ENCODE measurements at places on chromosomes 5 and 9. TPM values are rescaled to one million over a fixed set of nuclear protein-coding genes. Genes with fewer than 3 reads are reported as not detected.

The CARD19 gene
- total RNA-seq, result 139 TPM

The SHOC1 gene
- total RNA-seq, result not detected

The KCNN2 gene
- not detected for total RNA-seq

The OTULINL gene
- 7.1 TPM for total RNA-seq

The PTGES gene
- total RNA-seq, result 0.10 TPM

The MRNIP gene
- 6.9 TPM for total RNA-seq

GRCh38 chr9:5900622-5901021, 9.9 kb downstream of the MLANA start:
- DNase-seq, result no peak

- DNase-seq, result peak; percentile 94
These were observed 3.0 kb upstream of the TJP2 start for GRCh38 chr9:69171049-69171448.

DNA sequence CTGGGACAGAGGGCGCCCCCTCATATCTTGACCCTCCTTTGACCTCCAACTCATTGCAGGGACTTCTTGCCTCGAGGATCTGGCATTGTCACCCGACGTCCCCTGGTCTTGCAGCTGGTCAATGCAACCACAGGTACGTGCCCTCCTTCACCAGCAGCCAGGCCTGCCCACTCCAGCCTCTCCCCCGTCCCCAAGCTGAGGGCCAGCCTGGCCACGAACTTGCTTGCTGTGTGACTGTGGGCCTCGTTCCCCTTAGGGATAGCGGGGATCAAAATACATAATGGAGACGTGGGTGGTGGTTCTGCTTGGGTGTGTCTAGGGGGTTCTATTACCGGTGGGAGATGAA, 15.0 kb downstream of the DNM1 start:
- no peak for DNase-seq

DNA sequence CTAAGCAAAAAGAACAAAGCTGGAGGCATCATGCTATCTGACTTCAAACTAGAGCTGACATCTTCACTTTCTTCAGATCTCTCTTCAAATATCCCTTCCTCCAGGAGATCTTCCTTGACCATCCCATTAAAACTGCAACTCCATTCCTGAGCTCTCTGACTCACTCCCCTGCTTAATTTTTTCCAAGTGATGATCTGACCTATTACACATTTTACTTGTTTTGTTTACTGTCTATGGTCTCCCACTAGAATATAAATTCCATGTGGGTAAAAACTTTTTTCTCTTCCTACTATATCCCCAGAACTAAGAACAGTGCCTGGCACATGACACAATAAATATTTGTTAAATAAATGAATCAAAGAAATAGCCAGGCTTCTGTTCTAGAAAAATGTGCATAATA, 87.5 kb downstream of the SLIT3 start:
- no peak for DNase-seq

DNA sequence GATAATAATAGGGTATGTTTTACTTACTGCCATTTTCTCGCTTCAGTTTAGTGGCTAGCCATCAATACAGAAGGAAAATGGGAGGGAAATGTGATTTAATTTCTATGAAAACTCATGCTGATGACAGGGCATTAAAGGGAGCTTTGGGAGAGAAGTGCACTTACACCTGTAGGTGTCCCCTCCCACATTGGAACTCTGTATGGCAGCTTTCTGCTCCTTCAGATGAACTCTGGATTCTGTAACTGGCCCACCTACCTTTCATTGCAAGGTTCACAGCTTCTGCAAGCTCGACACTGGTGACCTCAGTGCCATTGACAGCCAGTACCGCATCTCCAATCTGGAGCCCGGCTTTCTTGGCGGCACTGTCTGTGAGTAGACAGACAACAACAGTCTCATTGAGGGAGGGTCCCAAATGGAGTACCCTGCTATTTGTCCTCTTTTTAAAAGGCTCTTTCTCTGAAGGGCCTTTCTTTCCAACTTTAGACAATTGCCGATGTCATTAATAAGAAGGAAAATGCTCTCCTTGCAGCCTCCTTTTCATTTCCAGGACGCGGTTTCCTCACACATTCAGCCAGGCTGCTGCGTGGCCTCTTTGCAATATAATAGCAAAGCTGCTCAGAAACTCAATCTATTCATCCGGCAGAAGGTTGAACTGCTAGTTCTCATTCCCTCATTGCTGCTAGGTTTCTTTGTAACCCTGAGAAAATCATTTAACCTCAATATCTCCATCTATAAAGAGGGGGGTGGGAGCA, 63.6 kb downstream of the NUDT12 start:
- DNase-seq, result no peak

GRCh38 chr9:134066526-134066912, 1.3 kb downstream of the BRD3 start:
- no peak for DNase-seq

GRCh38 chr5:119864286-119864685, 234.9 kb downstream of the FAM170A start:
- no peak for DNase-seq

GRCh38 chr5:144017119-144017518, 153.3 kb downstream of the YIPF5 start:
- DNase-seq, result no peak

GRCh38 chr5:134555890-134556311, 30.4 kb downstream of the JADE2 start:
- peak; percentile 99 for DNase-seq

DNA sequence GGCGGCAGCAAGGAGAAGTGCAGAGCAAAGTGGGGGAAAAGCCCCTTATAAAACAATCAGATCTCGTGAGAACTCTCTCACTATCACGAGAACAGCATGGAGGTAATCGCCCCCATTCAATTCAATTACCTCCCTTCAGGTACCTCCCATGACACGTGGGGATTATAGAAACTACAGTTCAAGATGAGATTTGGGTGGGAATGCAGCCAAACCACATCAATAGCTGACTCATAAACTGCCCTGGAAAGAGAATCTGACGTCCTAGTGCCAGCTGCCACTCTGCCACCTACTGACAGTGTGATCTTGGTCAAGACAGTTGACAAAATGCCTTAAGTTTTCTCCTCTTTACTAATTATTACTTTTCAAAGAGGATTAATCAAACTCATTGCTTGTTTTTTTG, 128.3 kb downstream of the GPBP1 start:
- peak; percentile 83 for DNase-seq

DNA sequence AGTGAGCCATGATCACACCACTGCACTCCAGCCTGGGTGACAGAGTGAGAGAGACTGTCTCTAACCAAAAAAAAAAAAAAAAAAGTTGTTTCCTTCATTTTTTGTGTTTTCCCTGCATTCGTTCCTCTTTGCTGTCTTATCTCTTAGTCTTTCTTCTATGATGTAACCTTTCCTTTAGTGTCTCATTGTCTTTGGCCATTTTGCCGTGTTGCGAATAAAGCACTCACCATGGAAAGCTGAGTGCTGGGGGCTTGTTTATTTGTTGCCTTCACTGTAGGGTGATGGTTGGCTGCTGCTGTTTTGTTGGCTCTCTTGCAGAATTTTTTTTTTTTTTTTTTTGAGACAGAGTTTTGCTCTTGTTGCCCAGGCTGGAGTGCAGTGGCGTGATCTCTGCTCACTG, 7.7 kb downstream of the EHMT1 start:
- DNase-seq, result no peak

DNA sequence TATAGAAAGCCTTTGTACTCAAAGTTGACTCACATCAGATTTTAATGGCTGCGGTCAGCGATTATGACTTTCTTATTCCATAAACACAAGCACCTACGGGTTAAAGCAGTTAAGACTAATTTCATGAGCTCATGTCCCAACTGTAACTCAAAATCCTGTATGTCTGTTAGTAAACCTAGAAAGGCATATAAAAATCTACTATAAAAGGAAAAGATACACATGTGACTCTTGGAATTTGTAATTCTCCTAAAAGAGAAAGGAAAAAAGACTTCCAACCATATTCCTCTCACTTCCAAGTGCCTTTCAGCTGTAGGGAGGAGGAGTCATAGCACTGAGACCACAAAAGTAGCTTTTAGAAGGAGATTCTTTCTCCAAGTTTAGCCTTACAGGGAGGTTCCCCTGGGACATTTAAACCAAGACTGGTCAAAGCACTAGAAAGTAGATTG, 129.1 kb downstream of the EBF1 start:
- no peak for DNase-seq

- no peak for DNase-seq
These were observed 10.4 kb downstream of the MARCHF3 start for GRCh38 chr5:127019928-127020327.

DNA sequence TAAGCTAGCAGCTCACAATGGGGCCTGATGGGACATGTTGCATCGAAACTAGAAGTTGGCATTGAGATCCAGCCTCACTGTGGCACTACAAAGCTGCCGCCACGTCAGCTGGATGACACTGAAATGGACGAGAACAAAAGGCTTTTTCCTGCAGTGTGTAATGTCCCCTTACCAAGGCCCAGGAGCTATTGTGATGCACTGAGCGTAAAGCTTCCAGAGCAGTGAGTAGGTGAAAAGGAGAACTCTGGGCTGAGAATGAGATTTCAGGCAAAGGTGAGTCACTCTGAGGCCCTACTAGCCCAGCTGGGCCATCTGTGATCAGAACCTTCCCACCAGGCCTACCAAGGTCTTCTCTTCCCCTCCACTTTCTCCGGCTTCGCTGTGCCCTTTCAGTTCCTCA, 528.1 kb upstream of the KLF4 start:
- no peak for DNase-seq

GRCh38 chr5:143539742-143540141, 136.3 kb upstream of the NR3C1 start:
- no peak for DNase-seq

- peak; percentile 1 for DNase-seq
These were observed 521.3 kb upstream of the ZNF608 start for GRCh38 chr5:125267636-125268248.

- peak; percentile 53 for DNase-seq
These were observed 19.8 kb downstream of the IFT74 start for GRCh38 chr9:26975728-26976707.

GRCh38 chr9:119050281-119050680, 319.0 kb downstream of the BRINP1 start:
- DNase-seq, result no peak

- no peak for DNase-seq
These were observed 48.3 kb upstream of the EXOC3 start for GRCh38 chr5:394671-395155.
